ENCODE measurements at places on chromosomes 2 and 18. TPM values are rescaled to one million over a fixed set of nuclear protein-coding genes. Genes with fewer than 3 reads are reported as not detected.

The CD8A gene
- 502 TPM for total RNA-seq

The ALKAL2 gene
- total RNA-seq, result not detected

The KATNAL2 gene
- total RNA-seq, result 1.0 TPM

GRCh38 chr2:22824618-22825017, 560.4 kb upstream of the KLHL29 start:
- DNase-seq, result no peak

DNA sequence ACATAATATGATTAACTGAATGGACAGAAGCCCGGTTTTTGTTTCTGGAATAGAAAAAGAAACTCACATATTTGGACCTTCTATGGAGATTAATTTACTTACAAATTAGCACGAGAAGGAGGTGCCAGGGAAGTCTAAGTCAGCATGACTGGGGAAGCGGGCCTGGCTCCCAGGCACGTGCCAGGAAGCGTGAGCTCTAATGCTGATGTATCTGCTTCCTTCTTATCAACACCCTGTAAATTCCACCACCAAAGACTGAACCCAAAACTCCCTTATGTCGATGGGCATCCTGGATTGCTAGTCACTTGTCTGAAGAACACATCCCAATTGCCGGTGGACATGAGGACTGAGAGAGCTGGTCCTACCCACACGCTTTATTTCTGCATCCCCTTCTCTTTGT, 134.5 kb downstream of the GALNT14 start:
- no peak for DNase-seq

DNA sequence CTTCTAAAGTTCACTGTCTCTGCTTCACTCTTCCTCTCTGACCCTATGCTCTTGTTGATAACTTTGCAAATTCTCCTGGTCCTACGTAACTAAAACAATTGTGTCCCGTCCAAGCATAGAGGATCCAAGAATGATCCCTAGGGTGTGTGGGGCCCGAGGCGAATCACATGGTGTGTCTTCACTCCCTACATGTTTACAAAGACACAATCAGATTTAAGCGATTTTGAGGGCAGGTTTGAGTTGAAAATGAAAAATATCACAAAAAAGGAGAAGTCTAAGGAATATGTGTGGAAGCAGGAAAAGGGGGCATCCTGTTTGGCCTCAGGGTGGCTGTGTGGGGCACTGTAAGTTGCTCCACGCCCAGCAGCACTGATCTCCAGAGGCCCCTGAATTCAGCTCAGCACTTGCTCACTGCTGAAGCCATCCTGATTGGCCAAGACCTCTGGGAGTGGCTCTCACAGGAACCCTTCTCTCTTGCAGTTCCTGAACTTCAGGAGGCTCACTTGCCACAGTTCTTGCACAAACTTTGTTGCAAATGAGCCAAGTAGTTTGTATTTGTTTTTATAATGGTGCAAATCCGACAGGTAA, 363.6 kb downstream of the ZNF521 start:
- DNase-seq, result no peak

- no peak for DNase-seq
Observed at GRCh38 chr2:30768708-30769480, 38.4 kb downstream of the CAPN13 start.

DNA sequence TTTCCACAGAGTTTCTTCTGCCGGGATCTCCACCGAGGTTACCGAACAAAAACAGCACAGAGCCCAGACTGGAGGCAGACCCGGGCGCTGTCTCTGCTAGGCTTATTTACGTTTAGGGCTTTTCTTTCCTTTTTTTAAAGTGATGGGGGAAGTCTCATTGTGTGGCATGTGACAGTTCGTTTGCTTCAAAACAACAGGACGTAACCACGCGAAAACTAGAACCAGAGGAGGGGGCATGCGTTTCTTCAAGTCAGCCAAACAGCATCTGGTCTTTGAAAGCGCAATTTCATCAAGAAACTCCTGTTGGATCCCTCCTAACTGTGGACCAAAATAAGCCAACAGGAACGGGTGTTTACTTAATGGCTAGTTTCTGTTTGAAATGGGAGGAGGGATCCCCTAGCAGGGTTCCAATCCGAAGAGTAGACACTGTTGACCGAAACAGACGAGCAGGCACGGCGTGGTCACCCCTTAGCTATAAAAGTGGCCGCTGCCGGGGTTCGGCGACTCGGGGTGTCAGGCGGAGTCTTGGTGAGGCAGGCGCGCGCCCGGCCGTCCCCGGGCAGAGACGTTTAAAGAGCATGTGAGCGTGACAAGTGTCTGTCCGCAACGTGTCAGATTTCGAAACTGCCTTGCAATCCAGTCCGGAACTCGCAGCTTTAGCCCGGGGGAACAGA, 997 bp upstream of the TGIF1 start:
- DNase-seq, result peak; percentile 60

GRCh38 chr18:67367540-67367939, 149.0 kb downstream of the DSEL start:
- no peak for DNase-seq

- DNase-seq, result peak; percentile 14
Observed at GRCh38 chr2:226984750-226985582, 149.1 kb downstream of the RHBDD1 start.

- no peak for DNase-seq
Observed at GRCh38 chr18:79738581-79739439, 58.9 kb upstream of the KCNG2 start.

GRCh38 chr2:20187331-20187730, 37.6 kb downstream of the SDC1 start:
- DNase-seq, result no peak
